Ammon's horn (tissue), 1 donor: ENCODE measurements at places on chromosomes 5 and 9.
A peak's percentile ranks its signal among the peaks of the same experiment; 100 is the strongest.

DNA sequence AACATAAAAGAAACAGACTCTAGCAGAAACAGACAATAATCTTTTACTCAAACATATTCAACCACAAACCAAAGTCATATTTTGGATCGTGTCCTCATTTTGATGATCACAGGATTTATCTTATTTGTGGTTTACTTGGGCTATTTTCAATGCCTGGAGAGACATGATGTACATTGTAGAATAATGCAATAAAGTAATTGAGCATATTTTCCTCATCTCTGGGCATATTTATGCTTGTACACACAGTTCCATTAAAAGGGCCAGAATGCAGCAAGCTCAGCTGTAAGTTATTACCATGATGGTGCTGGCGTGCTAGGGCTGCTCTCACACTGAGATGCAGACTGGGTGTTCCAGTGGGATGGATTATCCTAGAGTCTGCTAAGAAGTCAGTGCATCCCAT, 456.7 kb downstream of the TLE4 start:
- peak; percentile 3 for DNase-seq

DNA sequence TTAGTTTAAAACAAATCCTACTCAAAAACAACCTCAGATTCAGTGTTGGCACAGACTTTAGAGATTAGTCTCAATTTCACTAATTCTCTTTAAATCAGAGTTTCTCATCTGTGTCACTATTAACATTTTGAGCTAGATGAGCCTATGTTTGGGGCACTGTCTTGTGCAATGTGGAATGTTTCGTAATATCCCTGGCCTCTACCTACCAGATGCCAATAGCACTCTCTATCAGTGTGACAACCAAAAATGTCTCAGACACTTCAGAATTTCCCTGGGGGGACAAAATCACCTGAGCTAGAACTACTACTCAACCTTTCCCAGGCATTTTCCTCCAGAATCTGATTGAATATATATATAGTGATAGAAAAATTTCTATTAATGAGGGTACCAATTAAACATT, 465.2 kb upstream of the RGMB start:
- DNase-seq, result no peak

DNA sequence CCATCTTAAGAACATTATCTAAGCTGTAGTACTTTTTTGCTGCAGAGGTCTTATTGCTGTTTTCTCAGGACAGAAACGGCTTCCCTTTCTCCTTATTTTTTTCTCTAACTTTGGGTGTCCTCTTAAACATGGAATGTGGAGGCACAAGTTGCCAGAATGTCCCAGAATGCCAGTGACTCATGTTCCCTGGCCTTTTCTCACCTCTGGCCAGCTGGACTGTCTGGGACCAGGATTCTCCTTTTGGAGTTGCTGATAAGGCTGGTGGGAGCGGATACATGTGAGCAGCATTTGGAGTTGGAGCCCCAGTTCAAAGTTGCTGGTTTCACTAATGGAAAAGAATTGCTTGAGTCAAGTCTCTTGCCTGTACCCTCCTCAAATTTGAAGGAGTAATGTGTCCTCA, 112.8 kb downstream of the ARHGAP26 start:
- no peak for DNase-seq

DNA sequence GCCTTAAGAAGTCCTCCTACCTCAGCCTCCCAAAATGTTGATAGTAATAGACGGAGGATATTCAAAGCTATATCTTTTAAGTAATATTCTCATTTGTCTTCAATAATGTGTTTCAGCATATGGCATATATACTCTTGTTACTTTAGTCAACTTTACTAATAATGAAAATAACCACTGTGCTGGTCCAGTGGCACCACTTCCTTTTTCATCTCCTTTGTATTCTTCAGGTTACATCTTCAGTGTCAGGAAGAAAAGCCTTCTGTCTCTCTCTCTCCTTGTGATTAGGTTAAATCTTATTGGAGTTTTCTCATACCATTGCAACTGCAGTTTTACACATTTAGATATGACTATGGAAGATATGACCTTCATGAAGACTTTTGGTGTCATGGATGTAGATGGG, 31.3 kb downstream of the PARP8 start:
- DNase-seq, result no peak

DNA sequence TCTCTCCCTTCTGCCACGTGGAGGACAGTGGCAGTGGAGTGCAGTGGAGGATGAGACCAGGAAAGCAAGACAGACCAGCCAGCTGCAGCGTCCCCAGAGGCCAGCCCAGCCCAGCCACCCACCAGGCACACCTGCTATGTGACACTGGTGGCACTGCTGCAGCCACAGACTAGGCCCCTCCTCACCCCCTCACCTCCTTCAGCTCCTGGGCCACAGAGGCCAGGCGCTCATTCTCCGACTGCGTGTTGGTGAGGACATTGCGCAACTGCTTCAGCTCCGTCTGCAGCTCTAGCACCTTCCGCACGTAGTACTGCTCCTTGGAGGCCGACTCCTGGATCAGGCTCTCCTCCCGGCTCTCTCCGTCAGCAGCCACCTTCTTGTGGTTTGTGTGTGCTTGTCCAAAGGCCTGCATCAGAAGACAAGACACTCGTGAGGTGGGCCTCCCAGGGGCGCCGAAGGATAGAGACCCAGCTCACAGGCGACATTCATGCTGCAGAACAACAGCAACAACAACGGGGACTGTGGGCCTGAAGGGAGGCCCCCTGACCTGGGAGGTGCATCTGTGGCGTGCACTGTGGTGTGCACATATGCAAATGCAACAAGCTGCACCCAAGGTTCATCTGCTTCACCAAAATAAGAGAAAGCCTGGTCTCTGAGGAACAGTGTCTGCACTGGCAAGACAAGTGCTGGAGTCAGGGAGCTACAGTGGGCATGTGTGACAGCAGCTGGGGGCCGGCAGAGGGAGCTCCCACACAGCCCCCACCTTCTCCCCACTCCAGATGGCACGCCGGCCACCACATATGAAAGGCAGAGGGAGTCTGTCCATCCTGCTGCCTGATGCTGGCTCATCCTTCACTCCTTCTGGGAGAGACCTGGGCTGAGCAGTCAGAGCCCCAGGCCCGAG, 35.5 kb downstream of the BICD2 start:
- peak; percentile 78 for DNase-seq

DNA sequence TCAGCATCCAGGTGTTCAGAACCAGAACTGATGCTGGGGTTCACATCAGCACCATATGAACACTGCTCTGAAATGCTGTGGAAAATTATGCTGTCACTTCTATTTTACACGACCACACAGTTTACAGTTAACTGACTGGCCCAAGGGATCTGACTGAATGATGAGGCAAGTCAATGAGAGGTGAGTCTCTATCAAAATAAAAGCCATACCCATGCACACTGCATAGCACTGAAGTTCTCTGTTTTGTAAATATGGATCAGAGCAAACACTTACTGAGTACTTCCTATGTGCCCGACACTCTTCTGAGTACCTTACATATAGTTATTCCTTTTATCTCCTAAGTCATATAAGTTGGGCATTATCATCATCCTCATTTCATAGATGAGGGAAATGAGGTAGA, 122.8 kb downstream of the TARS1 start:
- DNase-seq, result no peak

GRCh38 chr9:123561046-123561445, 205.0 kb downstream of the CRB2 start:
- no peak for DNase-seq

DNA sequence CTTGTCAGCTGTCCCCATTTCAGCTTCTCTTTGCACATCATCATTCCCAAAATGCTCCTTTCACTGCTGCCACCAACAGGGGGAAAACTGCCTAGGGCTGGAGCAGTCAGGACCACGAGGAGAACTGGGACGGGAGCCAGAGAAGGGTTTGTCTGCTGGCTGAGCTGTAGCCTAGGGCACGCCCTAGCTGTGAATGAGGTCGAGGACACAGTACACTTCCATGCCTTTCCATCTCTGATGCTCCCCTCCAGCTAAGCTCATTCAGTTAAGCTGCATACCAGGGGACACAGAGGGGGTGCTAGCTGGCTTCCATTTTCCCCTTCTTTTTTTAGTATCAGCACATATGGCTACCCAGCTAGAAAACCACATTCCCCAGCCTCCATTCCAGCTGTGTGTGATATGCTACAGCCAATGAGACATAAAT, 64.7 kb downstream of the STK10 start:
- DNase-seq, result peak; percentile 86

GRCh38 chr5:97735209-97735608, 552.2 kb upstream of the RIOK2 start:
- no peak for DNase-seq

DNA sequence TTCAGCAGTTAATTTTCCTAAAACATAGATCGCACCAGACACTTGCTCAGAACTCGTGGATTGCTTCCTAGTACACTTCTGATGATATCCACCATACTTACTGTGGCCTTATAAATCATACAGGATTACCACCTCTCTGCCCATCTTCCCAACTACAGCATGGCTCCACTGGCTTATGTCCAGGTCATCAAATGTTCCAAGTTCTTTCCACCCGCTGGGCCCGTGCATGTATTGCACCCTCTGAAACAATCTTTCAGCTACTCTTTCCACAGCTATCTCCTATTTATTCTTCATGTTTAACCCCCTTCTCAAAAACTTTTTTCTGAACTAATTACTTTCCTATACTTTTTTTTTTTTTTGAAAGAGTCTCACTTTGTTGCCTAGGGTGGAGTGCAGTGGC, 18.5 kb downstream of the FBXW2 start:
- no peak for DNase-seq

DNA sequence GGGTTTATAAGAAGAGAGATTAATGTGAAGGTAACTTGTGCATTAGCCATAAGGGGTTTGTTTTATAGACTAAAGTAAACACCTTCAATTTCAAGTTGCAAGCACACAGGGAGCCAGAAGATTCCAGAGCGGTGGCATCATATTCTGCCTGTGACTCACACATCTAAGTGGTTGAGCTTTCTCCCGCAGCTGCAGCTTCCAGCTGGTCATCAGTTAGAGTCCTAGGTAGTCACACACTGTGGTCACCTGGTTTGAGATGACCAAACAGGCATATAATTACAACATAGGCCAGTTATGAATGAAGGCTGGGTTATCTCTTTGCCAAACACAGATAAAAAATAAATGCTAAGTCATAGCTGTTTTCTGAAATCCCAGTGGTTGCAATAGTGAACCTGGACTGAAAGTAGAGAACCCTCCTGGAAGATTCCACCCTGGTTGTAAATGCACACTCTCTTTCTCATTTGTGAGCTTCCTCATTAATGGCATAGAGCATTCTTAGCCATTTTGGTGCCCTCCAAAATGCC, 171.3 kb downstream of the GDNF start:
- DNase-seq, result no peak

DNA sequence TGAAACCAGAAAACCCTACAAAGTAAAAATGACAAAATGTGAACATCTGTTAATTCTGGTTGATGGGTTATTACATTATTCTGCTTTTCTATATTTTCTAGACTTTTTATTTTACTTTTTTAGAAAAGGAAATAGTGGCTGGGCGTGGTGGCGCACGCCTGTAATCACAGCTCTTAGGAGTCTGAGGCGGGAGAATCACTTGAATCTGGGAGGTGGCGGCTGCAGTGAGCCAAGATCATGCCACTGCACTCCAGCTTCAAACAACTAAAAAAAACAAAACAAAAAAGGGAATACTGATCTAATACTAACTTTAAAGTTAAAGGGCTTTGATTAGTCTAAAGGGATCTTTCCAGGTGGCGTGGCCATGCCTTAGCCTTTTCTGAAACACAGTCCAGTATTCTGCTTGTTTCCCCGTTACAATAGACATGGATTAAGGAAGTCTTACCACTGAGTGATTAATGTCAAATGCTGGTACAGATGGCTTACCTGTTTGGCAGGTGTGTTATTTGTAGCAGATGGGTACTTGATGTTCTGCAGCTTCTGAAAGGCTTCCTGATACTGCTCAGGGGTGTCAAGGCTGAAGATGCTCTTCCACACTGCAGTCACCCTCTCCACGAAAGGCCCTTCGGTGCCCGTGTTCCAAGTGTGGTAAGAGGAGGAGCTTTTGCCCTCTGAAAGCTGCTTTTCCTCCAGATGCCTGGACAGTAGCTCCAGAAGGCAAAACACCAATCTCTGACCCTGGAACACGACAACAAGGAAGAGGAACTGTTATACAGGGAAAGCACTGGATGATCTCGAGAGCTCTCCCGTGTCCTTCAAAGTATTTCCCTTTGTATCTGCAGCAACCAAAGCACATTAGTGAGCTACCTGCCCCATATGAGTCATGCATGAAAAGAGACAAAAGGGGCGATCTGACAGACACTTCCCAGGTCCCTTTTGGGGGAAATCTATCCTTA, 37.5 kb downstream of the CNOT8 start:
- no peak for DNase-seq

GRCh38 chr5:87139795-87140194, 127.9 kb upstream of the RASA1 start:
- no peak for DNase-seq

GRCh38 chr9:71835596-71835995, 67.3 kb upstream of the CEMIP2 start:
- no peak for DNase-seq

DNA sequence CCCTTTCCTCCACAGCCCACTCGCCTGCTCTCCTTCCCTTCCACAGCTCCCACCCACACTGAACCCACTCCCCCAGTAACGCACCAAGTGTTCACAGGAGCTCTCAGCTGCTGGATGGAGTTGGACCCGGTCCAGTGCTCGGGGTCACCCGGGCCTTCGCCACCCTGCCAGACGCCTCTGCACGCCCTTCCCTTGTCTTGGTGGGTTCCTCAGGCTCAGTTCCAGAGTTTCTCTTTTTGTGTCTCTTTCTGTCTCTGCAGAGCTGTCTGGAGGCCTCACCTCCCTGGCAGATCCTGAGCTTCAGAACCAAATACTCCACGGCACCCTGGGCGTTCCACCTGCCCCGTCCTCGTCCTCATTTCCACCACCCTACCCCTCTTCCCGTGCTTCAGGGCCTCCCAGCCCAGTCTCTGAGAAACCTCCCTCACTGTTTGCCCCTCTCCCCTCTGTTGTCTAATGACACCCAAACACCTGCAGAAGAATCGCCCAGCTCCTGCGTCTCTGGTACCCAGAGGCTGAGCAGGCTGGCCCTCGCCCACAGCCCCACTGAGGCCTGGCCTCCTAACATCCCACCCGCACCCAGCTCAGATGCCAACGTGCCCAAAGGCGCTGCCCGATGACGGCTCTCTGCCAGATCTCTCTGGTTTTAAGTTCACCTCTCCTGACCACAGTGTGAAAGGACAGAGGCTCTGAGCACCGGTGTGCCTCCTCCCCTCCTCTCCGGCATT, 74.3 kb downstream of the COL23A1 start:
- no peak for DNase-seq

DNA sequence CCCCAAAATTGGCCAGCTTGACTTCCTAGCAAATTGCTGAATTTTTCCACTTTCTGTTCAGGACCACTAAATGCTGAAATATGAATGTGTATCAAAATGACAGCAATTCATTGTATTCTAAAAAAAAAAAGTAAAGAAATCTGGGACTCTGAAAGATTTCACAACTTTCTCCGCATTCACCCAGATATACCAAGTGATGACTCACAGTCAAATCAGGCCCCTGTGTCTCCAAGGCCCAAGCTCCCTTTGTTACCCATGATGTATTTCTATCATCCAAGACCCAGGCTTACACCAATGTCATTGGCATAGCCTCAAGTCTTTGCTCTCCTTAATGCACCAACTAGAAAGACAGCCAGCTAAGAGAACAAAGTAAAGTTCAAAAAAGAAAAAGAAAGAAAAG, 493.9 kb downstream of the NTRK2 start:
- DNase-seq, result no peak
